Stimulated activated CD4-positive, alpha-beta T cell treated with anti-CD3 and anti-CD28 coated beads, TNF-alpha, amount 100 ng/mL, for 48 hours (primary cell): ENCODE measurements at places on chromosomes 5 and 9.

DNA sequence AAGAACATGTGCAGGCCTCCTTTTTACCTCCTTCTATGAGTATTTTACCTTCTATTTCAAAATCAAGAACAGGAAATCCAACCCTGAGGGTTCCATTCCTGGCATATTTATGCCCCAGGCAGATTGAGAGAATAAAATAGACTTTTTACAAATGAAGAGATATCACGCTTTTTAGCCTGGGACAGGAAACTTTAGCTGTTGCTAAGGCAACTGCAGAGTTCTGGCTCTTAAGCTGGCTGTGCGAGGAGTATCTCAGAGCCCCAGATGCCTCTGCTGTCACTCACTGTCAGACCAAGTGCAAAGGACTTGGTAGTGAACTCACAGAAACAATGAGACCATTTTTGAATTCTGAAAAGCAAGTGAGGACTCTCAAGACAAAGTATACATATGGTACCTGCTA lies 69.5 kb upstream of the HSPB3 start:
- DNase-seq: no peak

GRCh38 chr5:45411971-45412612 lies 284.1 kb downstream of the HCN1 start:
- no peak for DNase-seq

DNA sequence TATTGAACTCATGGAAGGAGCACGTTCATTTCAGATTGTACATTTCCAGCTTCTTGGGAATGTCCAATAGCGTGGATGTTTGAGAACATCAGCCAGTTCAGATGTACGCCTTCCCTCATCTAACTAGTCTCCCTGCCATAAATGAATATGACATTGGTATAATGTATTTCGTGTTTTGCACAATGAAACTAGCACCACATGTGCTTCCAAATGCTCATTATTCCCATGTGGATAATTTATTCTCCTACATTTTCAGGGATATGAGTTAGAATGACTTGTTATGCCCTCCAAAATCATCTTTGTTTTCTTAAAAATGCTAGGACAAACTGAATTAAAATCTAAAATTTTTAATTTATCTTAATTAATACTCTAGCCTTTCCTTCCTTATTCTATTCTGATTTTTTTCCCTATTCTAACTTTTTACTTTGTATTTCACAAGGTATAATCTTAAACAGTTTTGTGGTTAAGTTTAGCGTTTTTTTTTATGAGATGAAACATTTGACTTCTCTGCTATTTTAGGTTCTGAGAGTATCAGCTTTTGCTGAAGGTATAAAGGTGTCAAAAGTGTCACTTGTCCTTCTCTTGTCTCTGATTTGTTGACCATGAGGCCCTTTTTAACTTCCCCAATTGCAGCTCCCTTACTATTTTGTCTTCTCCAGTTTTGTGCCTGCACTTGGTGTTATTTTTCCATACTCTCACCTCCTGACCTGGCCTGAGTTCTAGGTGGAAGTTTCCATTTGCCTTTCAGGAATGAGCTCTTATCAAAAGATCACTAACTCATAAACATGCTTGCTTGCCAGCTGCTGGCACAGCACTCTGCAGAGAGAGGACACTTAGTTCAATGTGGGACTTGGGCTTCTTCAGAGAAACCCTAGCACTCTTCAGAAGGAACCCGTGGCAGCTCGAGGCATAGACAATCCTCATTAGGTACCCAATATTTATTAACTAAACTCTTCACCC lies 106.8 kb downstream of the FRMD3 start:
- no peak for DNase-seq

- no peak for DNase-seq
These were observed 108.8 kb downstream of the SLC12A2 start for GRCh38 chr5:128192368-128192767.

DNA sequence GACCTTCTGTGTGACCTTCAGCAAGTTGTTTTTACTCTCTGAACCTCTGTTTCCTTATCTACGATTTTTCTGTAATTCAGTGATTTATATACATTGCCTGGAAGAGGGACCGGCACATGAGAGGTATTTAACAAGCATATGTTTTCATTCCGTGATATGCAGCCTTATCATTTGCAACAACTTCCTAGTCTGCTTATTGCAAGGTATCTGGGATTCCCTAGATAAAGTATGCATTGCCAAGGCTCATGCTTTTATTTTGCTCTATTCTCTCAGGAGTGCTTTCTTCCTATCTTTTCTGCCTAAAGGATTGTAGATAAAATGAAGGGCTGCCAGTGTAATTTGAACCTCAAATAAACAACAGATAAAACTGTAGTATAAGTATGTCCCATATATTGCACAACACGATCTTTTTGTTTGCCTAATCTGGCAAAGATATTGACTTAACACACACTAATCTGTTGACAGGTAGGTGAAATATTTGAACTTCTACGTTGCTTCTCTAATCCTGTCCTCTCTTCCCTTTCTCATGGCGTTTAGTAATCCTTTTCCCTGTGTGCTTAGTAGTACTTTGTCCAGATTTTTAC lies 377.2 kb upstream of the TNC start:
- no peak for DNase-seq

- DNase-seq: no peak
These were observed 29.8 kb upstream of the CRB2 start for GRCh38 chr9:123326187-123326586.

DNA sequence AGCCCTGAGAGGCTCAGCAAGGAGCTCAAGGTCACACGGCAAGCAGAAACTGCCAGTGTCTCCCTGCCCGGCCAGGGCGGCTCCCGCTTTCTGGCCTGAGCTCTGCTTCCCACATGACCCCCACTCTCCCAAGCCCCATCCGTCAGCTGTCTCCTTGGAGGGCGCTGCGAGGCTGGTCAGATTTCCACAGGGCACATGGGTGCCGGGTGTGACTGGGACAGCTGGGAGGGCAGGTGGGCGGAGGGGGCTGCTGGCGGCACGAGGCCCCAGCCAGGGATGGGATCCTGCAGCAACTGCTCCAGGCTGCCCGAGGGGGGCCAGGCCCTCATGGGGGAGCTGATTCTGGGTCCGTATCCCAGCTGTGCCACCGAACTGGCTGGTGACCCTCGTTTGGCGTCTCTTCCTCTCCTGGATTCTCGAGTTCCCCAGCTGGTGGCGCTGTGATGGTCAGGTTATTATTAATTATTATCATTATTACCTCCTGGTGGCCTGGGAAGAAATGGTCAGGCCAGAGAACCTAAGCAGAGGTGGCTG lies 12.9 kb upstream of the WDR38 start:
- no peak for DNase-seq

- DNase-seq: no peak
These were observed 3.9 kb downstream of the C9orf72 start for GRCh38 chr9:27569406-27569805.

DNA sequence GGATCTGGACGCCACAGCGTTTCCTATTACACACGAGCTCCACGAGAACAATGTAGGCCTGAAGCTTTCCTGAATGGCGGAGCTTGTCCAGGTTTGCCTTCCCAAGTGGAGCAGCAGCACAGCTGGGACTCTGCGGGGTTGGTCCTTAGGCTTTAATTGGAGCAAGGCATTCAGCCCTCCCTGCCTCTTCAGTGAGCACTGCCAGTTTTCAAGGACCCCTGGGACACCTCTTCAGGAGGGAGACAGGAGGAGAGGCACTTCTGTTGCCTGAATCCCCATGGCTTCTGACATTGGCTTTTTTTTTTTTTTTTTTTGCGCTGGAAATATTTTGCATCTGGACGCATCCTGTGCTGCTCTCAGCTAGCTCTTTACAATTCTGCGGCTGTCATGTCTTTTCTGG lies 179.4 kb downstream of the SEMA6A start:
- no peak for DNase-seq

DNA sequence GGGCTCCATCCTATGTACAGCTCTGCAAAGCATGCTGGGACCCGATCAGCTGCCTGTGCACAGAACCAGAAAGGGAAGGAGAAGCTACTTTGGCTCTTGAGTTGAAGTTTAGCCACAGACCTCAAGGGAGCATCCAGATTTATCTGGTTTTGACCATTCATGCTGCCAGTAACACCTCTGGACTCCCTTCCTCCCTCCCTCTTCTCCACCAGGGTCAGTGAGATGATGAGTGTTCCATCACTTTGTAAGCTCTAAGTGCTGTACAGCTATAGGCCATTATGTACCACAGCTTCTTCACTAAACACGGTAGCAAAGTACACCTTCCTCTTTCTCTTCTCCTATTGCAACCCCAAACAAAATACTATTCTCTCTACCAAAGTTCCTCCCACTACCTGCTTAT lies 77.9 kb downstream of the GLIS3 start:
- DNase-seq: no peak

DNA sequence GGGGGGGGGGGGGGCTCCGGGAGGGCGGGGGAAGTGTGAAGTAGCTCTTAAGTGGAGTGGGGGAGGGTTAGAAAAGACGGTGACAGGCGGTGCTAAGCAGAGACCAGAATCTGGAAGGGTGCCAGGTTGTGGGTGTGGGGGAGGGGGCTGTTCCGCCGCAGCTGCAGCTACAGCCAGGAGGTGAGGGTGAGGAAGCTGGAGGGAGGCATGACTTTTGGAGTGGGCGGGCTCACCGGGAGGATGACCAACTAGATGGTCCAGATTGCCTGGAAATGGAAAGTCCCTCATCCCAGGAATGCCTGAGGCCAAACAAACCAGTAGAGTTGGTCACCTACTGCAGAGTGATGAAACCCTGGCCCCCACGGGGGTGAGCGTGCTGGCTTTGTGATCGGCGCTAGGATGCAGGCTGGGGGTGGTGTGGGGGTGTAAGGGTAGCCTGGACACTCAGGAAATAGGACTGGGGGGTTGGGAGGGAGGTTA lies 158.1 kb upstream of the SHB start:
- peak; percentile 45 for DNase-seq

DNA sequence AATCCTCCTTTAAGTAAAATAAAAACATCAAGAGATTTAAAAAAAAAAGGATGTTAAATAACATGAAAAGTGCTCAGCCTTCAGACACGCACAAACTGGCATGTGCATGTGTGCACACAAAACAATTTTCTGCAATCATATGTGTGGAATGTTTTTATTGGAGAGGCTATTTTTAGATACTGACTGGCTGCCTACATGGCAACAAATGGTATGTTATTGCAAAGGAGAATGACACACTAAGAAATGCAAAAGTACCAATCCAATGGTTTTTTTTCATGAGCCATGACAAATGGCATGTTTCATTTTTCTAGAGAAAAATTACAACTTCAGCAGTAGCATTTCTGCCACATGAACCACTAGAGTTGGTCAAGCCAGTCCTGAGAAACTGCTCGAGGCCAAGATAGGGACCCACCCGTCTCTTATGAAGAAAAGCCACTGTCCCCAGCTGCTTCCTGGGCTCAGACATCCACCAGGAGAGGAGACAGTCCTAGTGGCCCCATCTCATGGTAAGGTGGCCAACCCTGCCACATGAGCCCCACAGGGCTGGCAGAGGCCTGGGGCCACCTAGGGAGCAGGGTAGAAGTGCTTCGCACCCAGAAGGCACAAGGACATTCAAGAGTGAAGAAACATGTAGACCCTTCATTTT lies 116.4 kb downstream of the MYO10 start:
- no peak for DNase-seq
